ENCODE measurements at places on chromosomes 2 and 18.

- no peak for DNase-seq
These were observed 35.7 kb upstream of the GPR155 start for GRCh38 chr2:174522553-174522952.

- DNase-seq = peak; percentile 35
These were observed 11.2 kb downstream of the ZNF142 start for GRCh38 chr2:218648088-218648786.

DNA sequence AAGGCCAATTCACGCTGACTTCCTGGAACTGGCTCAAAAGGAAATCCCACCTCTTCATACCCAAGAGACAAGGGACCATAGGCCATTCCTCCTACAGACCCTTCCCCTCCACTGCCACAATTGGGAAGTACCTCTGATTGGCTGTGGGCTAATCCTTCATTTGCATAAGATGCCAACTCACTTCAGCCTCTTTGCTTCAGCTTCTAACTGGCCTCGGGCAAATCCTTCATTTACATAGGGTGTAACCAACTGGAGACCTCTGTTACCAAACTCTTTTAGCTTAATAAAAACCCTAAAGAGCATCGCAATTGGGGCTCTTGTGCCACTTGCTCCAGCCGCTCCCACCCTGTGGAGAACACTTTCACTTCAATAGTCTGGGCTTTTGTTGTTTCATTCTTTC, 38.2 kb downstream of the MC2R start:
- no peak for DNase-seq

- no peak for DNase-seq
These were observed 116.1 kb downstream of the ATL2 start for GRCh38 chr2:38260972-38261371.

DNA sequence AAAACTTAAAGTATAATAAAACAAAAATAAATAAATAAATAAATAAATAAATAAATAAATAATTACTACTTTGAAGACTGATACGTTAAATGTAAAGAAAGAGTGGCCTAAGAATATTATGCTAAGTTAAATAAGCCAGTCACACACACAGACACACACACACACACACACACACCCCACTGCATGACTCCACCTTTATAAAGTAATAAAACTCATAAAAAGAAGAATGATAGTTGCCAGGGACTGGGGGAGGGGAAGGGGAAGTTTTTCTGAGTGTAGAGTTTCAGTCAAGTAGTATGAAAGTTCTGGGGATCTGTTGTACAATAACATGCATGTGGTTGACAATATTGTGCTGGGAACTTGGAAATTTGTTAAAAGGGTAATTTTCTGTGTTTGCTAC, 1237.5 kb upstream of the GYPC start:
- DNase-seq = no peak

- DNase-seq = no peak
These were observed 53.8 kb upstream of the RBBP8 start for GRCh38 chr18:22879293-22879692.

DNA sequence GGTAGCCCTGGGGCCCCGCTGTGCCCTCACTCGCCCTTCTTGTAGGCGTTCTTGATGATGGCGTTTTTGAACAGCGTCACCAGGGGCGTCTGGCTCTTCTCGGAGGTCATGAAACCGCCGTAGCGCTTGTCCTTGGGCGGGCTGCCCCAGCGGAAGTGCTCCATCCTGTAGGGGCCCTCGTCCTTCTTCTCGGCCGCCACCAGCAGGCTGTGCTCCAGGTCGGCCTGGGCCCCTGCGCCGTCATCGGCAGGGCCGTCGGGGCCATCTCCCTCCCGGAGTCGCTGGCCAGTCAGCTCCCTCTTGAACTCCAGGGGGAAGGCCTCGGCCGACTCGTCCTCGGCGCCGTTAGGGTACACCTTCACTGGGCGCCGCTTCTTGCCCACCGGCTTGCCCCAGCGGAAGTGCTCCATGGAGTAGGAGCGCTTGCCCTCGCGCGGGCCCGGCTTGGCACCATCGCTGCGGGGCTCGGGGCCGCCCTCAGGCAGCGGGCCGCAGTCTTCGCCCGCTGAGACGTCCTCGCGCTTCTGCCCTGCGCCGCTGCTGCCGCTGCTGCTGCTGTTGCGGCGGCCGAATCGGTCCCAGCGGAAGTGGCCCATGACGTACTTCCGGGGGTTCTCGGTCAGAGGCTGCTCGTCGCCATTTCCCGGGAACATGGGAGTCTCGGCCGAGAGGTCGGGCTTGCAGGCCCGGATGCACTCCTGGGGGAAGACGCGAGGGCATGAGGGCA, 7.2 kb downstream of the POMC start:
- DNase-seq = peak; percentile 31

- DNase-seq = no peak
These were observed 189.4 kb downstream of the TMEM182 start for GRCh38 chr2:102951249-102951648.

DNA sequence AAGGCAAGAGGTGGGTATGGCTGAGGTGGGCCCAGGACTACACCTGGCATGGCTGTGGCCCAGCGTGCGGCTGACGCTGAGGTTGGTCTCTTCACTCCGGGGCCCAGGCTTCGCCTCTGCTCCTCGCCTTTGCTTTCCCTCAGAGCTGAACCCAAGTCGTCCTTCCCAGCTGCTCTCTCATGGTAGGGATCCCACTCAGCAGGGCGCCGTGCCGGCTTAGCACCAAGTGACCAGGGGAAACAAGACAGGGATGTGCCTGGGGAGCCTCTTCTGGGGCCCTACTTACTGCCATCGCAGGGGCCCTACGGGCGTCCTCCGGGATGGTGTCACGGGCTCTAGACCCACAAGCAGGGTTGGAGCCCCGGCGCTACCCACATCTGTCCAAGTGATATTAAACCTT, 138.1 kb upstream of the ALKAL2 start:
- no peak for DNase-seq

GRCh38 chr2:2507417-2507997, 176.4 kb upstream of the MYT1L start:
- DNase-seq = peak; percentile 19

Data from cerebellum (tissue), 4 donors.